Activated CD8-positive, alpha-beta memory T cell treated with anti-CD3 and anti-CD28 coated beads for 36 hours (primary cell): ENCODE measurements at places on chromosomes 2 and 18. TPM values are rescaled to one million over a fixed set of nuclear protein-coding genes. Genes with fewer than 3 reads are reported as not detected.

Gene LIMS3
- total RNA-seq: 0.78 TPM

Gene CROCC2
- not detected for total RNA-seq

Gene PSD4
- total RNA-seq: 224 TPM

Gene PCARE
- not detected for total RNA-seq

Gene SULT1C4
- not detected for total RNA-seq

Gene AKAIN1
- not detected for total RNA-seq

Gene LBX2
- total RNA-seq: 0.51 TPM

Gene THUMPD2
- total RNA-seq: 18.0 TPM

Gene GNLY
- total RNA-seq: 18.6 TPM

Gene TYMS
- 314 TPM for total RNA-seq

Gene STRADB
- total RNA-seq: 23.0 TPM

Gene XPO1
- total RNA-seq: 223 TPM

Gene GALR1
- total RNA-seq: not detected

Gene TSN
- total RNA-seq: 78.0 TPM

Gene SLC14A1
- total RNA-seq: 4.1 TPM

Gene SERPINB12
- total RNA-seq: not detected

Gene PSMA8
- total RNA-seq: 1.6 TPM

Gene ABCG8
- total RNA-seq: not detected

Gene LRRTM1
- total RNA-seq: not detected

Gene CTNNA2
- not detected for total RNA-seq

Gene TRMT61B
- 19.0 TPM for total RNA-seq
